AG04450 (cell line): ENCODE measurements at places on chromosomes 7 and 10. TPM values are rescaled to one million over a fixed set of nuclear protein-coding genes. Genes with fewer than 3 reads are reported as not detected.

DNA sequence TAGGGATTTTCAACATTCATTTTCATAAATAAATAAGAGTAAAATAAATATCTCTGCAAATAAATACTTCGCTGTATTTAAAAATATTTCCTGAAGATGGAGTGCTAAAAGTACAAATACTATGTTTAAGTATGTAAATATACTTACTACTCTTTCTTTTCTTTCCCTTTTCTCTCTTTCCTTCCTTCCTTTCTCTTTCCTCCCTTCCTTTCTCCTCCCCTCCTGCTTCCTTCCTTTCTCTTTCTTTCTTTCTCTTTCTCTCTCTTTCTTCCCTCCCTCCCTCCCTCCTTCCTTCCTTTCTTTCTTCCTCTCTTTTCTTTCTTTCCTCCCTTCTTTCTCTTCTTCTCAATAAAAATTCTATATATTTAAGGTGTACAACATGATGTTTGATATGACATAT is 496.1 kb downstream of the CCSER2 start:
- DNase-seq: no peak

- DNase-seq: no peak
These were observed 255.1 kb downstream of the OTUD1 start for GRCh38 chr10:23693925-23694324.

GRCh38 chr7:75572396-75572795 is 80.3 kb downstream of the SPDYE5 start:
- no peak for DNase-seq

- no peak for DNase-seq
These were observed 17.9 kb downstream of the PRKCQ start for GRCh38 chr10:6562221-6562620.

DNA sequence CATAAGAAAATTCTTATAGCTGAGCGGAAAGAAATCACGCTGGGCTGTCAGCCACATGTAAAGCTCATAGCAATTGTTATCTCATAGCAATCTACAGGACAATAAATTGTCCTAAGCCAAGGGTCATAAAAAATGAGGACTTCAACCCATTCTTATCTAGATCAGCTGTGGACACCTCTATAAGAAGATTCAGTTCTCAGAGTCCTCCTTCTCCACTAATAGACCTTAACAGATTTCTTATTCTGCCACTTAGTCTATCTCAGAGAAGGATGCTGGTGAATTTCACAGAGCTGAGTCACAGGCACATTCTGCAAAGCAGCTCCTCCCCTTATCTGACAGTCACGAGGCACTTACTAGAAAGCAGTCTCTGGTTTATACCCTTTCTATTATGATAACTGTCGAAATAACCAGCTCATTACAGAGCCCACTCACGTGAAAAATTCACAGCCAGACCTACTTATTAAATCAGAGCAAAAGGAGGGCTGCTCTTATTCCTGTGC is 185.3 kb upstream of the PCLO start:
- DNase-seq: peak; percentile 4

GRCh38 chr10:30751678-30752331 is 122.3 kb upstream of the LYZL2 start:
- peak; percentile 15 for DNase-seq

- peak; percentile 84 for DNase-seq
These were observed 28.5 kb downstream of the CHCHD3 start for GRCh38 chr7:133053321-133053891.

GRCh38 chr7:130476297-130477150 is 15.4 kb upstream of the MEST start:
- no peak for DNase-seq

- DNase-seq: no peak
These were observed 4.4 kb downstream of the CUL1 start for GRCh38 chr7:148702876-148703670.

- DNase-seq: no peak
These were observed 280.8 kb downstream of the ZEB1 start for GRCh38 chr10:31599626-31600504.

DNA sequence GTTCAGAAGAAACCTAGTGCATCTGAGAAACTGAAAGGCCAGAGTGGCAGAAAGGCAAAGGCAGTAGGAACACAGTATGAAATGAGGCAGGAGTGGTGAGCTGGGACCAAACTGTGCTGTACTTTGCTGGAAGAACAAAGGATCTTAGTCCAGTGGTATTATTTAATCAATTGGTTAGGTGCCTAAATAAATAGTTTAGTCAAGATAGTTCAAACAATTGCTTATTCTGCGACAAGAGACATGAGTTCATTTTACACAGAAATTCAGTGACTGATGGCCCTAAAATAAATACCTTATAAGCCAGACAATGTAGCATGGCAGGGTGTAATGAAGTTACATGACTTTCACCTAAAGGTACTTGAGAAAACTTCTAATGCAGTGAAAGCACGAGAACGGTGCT is 181.8 kb upstream of the LRRN3 start:
- DNase-seq: no peak

- DNase-seq: no peak
These were observed 270.3 kb downstream of the KLF6 start for GRCh38 chr10:3514691-3515090.

Gene C10orf67
- 0.10 and 0.14 TPM in 2 replicates for polyA plus RNA-seq

GRCh38 chr7:106485031-106485551 is 175.9 kb downstream of the CCDC71L start:
- peak; percentile 42 for DNase-seq

DNA sequence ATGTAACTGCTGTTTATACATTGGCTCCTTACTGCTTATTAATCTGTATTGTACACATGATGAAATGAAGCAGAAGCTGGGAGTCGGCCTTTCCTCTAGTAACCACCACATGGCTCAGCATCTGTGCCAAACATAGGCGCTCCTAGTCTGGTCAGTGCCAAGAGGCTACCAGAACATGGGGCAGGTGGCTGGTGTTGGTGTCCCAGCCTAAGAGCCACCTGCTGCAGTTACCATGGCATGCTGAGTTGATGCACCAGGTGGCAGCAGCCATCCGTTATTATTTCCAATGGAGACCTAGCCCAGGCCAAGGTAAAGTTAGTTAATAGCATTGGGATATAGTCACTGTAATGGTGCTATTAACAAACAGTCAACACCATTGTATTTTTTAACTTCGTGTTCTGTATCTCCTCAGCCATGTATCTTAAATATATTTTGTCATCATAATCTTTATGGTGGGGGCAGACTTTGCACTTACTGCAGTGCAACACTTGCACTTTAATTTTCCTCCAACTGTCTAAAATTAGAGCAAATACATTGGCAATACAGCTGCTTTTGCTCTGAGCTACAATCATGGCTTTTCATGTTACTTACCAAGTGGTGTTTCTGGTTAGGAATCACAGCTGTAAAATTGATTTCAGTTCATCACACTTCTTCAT is 33.1 kb downstream of the HBP1 start:
- DNase-seq: no peak

Gene BRI3
- polyA plus RNA-seq: 91.9 and 104 TPM in 2 replicates

DNA sequence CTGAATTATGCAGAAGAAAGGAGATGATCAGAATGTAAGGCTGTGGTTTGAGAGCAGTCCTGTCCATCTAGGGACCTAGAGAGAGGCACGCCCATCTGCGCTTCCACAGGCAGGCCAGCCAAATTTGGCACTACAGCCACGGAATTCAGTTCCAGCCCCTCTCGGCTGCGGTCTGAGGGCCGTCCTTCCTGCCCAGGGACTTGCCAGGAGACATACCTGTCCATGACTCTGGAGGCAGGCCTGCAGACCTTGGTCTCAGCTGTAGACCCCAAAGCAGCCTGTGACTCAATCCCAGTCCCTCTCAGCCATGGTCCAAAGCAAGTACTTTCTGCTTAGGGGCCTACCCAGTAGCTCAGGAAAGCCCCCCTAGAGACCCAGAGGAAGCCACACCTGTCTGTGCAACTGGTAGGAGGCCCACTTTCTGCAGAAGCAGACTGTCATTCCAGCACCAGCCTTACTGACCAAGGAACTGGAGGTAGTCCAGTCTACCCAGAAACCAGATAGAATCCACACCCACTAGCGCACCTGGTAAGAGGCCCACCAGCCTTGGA is 720.9 kb downstream of the PARD3 start:
- DNase-seq: no peak

Gene GJC3
- polyA plus RNA-seq: not detected in 2 replicates

Gene KLHDC10
- 23.3 and 29.7 TPM in 2 replicates for polyA plus RNA-seq

DNA sequence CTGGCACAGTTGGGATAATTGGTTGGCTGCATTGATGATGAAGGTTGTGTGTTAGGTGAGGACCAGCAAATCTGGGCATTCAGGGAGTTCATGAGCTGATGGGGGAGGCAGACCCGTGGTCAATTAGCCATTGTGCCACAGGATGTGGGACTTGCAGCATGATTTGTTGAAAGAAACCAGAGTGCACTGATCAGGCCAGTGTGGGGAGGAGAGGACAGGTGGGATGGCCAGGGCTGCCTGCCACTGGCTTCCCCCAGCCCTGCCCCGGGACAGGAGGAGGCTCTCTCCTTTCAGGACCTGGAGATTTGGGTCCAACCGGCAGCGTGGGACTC is 4.3 kb downstream of the CLIP2 start:
- DNase-seq: no peak

Gene VSTM4
- 3.6 and 3.9 TPM in 2 replicates for polyA plus RNA-seq

Gene CFAP46
- polyA plus RNA-seq: 1.7 and 2.7 TPM in 2 replicates

Gene PAX2
- polyA plus RNA-seq: not detected in 2 replicates

DNA sequence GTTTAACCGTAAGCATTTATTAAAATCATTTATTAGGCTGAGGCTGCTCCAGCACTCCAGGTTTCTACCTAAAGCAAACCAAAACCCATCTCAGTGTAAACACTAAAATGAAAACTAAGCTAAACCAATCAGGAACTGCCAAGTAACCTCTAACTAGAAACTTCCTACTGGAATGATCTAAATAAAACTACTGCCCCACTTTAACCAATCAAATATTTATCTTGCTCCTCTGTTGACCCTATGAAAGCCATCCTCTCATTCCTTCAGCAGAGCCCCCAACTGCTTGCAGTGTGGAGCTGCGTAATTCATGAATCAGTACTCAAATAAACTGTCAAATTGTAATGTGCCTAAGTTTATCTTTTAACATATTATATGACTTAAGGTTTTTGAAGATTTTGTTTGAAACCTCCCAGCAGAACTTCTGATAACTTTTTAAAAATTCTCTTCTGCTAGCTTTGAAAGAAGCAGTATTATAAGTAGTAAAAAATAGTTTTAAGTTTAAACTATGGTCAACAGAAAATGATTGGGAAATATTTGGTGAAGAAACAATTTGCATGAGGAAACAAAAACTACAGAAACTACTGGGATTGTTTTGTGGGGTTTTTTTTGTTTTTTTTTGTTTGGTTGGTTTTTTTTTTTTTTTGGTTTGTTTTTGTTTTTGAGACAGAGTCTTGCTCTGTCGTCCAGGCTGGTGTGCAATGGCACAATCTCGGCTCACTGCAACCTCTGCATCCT is 47.4 kb downstream of the GPR37 start:
- peak; percentile 83 for DNase-seq

DNA sequence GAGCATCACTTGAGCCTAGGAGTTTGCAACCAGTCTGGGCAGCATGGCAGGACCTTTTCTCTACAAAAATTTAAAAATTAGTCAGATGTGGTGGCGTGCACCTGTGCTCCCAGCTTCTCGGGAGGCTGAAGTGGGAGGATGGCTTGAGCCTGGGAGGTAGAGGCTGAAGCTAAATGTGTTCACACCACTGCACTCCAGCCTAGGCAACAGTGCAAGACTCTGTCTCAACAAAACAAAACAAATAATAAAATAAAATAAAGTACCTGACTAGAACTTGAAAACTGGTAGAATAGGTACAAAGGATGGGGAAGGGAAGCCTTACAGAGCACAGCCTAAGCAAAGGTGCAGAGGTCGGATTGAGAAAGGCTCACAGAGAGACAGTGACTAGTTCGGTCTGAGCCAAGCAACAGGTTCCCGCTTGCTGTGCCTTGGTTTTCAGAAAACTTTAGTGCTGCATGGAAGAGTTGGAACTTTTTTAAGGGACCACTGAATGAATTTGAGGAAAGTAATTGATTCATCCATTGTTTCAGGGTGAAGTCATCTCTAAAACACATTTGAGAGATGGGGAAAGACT is 100.1 kb upstream of the STK17A start:
- DNase-seq: no peak

Gene PON3
- polyA plus RNA-seq: 0.20 TPM in 1 of 2 replicates, not detected in the other

DNA sequence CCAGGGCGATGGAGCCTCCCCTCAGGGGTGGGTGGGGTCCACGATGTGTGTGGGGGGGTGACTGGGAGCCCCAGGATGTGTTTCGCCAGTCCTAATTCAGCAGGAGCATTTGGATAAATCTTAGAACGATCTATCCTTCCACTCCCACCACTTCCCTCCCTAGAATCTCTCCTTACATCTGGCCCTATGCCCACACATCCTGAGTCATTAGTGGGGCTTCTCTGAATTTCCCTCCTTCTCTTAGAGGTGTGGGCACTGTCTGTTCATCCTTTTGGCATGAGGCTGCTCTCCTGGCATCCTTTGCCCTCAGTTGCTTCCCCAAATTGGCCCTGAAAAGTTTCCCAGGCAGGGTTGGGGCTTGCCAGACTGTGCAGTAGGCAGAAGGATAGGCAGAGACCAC is 1.6 kb downstream of the GHRHR start:
- no peak for DNase-seq

DNA sequence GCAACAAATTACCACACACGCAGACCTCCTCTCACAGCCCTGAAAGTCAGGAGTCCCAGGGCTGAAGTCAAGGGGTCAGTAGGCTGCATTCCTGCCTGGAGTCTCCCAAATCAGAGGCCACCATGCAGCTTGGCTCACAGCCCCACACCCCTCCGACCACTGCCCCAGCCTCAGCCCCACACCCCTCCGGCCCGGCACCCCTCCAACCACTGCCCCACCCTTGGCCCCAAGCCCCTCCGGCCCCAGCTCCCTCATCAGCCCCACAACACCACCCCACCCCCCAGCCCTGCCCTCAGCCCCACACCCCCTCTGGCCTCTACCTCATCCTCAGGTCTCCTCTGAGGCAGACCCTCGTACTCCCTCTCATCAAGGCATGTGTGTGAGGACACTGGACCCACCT is 85.7 kb downstream of the DIP2C start:
- DNase-seq: no peak

GRCh38 chr10:70540089-70540788 is 61.7 kb downstream of the PALD1 start:
- no peak for DNase-seq

GRCh38 chr7:21850531-21851285 is 95.0 kb downstream of the CDCA7L start:
- DNase-seq: no peak

Gene NODAL
- not detected in 2 replicates for polyA plus RNA-seq

Gene OR6V1
- polyA plus RNA-seq: not detected in 2 replicates

Gene RADIL
- polyA plus RNA-seq: 0.07 and 0.31 TPM in 2 replicates
